ENCODE measurements at places on chromosomes 6 and 20.

- no peak for DNase-seq
Measured at GRCh38 chr6:113496166-113496565, 361.0 kb upstream of the MARCKS start.

- DNase-seq: peak; percentile 95
Measured at GRCh38 chr20:63544958-63545516, 2.5 kb downstream of the SRMS start.

DNA sequence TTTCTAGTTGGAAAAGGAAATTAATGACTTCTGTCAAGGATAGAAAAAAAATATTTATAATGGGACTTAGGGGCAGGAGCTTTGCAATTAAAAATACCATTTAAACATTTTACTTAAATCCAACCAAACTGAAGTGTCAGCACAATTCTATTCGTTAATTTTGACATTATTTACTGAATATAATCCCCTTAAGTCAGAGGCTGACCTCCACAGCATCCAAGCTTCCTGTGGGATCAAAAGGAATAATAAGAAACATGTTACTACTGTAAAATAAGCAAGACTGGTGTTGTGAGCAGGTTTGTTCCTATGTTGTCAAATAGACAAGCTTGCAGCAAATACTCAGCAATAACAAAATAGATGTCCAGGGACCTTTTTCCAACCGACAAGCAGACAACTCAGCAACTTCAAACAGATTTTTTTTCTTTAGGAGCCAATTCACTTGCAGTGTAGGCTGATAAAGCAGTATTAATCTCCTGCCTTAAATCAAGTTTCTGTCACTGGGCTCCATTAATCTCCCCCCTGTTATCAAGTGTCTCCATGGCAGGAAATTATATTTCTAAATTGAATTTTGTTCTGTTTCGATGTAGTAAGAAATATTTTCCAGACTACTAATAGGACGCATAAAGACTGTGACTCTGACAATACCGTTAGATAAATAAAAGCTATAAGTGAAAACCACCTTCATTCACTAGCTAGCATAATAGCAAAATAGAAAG lies 157.4 kb downstream of the HACE1 start:
- no peak for DNase-seq

DNA sequence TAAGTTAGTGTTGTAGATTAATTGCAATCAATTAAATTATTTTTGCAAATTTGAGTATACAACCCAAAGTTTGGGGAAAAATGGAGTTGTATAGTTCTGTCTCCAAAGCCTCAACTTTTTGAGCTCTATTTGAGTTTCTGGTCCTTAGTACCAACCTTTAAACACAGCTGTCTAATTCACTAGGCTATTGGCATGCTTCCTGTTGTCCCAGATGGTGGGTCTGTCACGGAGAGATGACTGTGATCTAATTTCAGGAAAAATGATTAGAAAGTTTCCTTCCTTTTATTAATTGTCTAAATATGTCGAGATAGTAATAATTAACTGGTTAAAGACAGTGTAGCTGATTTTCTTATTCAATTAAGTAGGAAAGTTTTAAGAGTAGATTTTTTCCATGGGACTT lies 109.6 kb downstream of the SCAF8 start:
- no peak for DNase-seq

DNA sequence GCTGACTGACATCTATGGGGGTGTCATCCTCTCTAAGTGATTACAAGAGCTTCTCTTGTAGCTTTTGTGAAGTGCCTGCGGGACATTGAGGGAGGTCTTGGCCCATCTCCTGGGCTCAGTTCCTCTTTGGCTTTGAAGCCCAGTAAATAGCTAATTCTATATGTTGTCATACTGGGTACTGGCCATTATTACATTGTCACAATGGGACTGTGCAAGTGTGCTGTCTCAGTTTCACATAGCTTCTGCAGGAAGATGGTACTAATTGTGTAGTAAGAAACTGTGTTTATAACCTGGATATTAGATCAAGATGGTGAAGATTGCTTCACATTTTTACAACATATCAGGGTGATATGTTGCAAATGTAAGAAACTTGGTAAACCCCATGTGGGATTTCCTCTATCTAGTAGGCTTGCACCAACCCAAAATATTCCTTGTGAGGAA lies 19.9 kb downstream of the SPINT3 start:
- no peak for DNase-seq

GRCh38 chr20:34627458-34627857 lies 49.4 kb downstream of the PIGU start:
- no peak for DNase-seq

- DNase-seq: peak; percentile 15
Measured at GRCh38 chr20:15236812-15237211, 899.4 kb upstream of the FLRT3 start.

DNA sequence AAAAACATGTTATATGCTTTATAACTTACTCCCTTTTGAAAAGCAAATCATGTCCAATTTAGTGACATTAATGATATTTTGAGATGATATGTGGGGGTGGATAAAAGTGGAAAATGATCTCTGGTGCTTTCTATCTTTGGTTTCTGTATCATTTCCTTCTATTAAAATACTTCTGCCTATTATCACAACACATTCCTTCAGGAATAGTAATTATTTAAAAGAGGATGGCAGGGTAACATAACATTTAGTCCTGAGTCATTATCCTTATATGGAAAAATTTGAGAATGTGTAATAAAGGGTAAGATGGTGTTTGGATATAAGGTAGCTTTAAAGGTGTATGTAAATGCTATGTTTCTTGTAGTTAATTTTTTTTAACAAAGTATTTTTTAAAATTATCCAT lies 657.7 kb downstream of the PHF3 start:
- DNase-seq: no peak

DNA sequence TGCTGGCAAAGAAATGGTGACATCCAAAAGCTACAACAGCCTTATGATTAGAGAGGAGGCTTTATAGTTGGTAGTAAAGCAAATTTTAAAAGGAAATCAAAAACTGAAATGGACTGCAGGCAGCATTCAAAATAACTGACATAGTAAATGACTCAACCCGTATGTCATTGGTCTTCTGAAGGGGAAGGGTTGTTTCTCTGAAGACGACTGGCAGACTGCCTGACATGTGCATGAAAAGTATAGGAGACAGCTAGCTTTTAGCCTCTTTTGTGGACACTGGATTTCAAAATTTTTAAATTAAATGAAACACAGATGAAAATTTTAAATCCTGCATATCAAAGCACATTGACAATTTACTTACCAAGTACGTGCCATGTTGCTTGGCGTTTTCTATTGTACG lies 90.7 kb downstream of the TRMT6 start:
- no peak for DNase-seq

GRCh38 chr20:62195736-62196135 lies 12.9 kb downstream of the MTG2 start:
- DNase-seq: no peak

DNA sequence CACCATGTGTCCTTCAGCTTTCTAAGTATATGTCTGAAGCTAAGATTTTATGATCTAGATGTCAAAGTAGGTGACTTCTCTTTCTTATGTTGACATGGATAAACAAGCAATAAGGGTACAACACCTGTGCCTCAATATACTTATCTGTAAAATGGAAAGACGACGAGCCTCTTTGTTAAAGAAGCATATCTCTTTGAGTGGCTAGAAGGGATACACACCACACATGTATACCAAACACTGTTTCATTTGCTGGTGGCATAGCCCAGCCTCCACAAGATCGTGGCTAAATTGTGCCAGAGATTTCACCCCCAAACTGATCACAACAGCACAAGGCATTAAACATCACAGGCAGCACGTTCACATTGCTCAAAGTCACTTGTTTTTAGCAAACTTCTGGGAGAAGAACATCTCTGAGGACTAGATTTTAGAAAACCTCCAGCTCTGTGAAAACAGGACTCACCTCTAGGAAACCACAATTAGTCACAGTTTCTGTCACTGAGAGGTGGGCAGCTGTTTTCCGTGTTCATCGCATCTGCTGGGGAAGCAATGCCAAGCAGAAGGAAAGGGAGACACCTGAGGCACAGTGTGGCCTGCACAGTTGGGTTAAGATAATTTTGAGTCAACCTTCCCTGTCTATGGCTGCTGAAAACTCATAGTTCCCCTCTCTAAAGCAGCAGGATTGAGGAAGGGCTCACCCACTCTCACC lies 263.0 kb upstream of the PLCB4 start:
- no peak for DNase-seq

- no peak for DNase-seq
Measured at GRCh38 chr6:6826095-6826901, 237.8 kb downstream of the LY86 start.
